ENCODE measurements at places on chromosomes 2 and 18. TPM values are rescaled to one million over a fixed set of nuclear protein-coding genes. Genes with fewer than 3 reads are reported as not detected.
A peak's percentile ranks its signal among the peaks of the same experiment; 100 is the strongest.

SERPINB3 gene
- total RNA-seq, result not detected

CPO gene
- not detected for total RNA-seq

ADGRF3 gene
- total RNA-seq, result 2.8 TPM

ACYP2 gene
- 9.0 TPM for total RNA-seq

SIX2 gene
- not detected for total RNA-seq

MYCN gene
- total RNA-seq, result not detected

IL1A gene
- 6.1 TPM for total RNA-seq

PSMA8 gene
- not detected for total RNA-seq

PLGLB2 gene
- not detected for total RNA-seq

TPO gene
- not detected for total RNA-seq

GCA gene
- 26.7 TPM for total RNA-seq

DNA sequence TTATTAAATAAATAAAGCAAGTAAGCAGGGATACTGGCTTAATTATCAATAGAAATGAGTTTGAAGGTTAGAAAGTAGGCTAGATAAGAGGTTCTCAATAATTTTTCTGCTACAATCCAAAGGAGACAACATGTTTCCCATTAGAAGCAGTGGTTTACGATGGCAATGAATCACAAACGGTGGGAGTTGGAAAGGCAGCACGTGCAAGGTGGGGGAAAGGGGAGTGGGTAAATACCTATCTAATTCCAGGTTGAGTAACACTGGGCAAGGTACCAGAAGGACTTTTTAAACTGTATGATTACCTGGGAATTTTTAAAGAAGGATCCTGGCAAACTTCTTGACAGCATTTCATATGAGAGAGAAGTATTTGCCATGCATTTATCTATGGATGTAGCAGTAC, 289.9 kb downstream of the NBAS start:
- no peak for DNase-seq

- no peak for DNase-seq
These were observed 48.4 kb downstream of the BOLA3 start for GRCh38 chr2:74099271-74099670.

GRCh38 chr2:46967990-46968647, 52.5 kb upstream of the MCFD2 start:
- DNase-seq, result no peak

GRCh38 chr2:1603059-1603458, 141.3 kb downstream of the PXDN start:
- no peak for DNase-seq

DNA sequence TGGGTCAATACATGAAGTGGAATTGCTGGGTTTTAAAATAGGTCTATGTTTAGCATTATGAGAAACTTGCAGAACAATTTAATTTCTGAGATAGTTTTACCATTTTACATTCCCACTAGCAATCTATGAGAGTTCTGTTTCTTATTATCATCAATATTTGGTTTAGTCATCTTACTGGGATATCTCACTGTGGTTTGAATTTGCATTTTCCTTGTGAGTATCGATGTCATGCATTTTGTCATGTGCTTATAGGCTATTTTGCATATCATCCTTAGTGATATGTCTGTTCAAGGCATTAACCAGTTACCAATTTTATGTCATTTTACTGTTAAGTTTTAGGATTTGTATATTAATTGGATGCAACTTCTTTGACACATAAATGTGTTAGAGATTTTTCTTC, 204.4 kb downstream of the MCFD2 start:
- no peak for DNase-seq

GRCh38 chr18:26909599-26910290, 44.2 kb upstream of the AQP4 start:
- DNase-seq, result no peak

DNA sequence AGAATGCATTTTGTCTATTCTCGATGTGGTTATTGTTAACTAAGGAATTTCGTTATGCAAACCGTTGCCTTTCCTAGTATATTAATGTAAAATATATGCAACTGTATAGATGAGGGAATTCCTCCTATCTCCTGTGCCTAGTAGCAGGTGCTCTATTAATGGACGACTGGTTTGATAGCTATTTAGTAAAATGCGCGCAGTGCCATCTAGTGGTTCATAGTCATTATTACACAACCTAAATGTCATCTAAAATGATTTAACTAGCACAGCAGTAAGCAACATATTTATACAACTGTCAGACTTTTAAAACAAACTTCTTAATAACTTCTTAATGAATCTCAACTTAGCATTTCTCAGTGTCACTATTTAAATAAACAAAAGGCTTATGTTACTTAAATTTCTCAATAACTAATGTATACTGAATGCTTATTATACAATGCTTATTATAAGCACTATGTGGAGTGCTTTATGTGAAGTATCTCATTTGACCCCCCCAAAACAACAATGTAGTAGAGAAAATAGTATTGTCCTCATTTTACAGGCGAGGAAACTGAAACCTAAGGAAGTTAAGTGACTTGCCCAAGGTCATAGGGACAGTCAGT, 77.9 kb downstream of the DTNA start:
- DNase-seq, result peak; percentile 11

GRCh38 chr2:71864085-71864484, 283.6 kb downstream of the CYP26B1 start:
- DNase-seq, result no peak

- no peak for DNase-seq
These were observed 4.4 kb downstream of the CCDC88A start for GRCh38 chr2:55415300-55415699.

DNA sequence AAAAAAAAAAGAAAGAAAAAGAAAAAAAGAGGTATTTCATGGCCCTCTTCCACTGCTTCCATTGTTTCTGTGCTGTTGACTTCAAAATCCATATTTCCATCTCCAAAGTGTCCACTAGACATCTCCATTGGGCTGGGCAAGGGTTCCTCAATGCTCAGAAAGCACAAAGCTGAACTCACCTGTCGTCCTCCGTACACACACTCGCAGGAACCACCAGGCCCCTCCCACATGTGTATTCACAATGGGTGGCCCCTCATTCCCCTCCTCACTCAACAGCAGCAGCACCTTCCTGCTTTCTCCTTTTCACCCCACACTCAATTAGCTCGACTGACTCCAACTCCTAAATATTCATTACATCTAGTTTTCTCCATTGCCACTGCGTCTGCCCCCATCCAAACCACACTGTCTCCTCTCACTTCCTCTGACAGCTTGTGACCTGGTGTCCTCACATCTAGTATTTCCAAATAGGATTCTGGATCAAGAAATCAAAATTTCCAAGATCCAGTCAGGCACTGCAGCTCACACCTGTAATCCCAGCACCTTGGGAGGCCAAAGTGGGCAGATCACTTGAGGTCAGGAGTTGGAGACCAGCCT, 25.2 kb downstream of the OSBPL1A start:
- no peak for DNase-seq

DNA sequence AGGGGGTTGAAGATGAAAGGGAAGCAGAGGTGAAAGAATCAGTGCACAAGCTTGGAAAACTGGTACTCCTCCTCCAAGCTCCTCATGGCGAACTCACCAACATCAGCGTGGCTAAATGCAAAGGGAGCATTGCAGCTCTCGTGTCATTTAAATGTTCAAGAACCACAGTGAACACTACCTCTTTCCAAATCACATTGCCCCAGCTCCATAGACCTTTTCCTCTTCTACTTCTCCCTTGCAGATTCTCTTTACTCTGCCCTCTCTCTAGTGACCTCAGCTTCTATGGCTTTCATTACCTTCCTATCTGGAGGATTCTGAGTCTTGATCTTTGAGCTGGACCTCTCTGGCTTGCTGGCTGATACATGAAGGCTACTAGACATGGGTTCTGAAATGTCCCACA, 14.3 kb downstream of the EPB41L3 start:
- no peak for DNase-seq

- DNase-seq, result no peak
These were observed 244.7 kb downstream of the HNMT start for GRCh38 chr2:138209009-138209408.

DNA sequence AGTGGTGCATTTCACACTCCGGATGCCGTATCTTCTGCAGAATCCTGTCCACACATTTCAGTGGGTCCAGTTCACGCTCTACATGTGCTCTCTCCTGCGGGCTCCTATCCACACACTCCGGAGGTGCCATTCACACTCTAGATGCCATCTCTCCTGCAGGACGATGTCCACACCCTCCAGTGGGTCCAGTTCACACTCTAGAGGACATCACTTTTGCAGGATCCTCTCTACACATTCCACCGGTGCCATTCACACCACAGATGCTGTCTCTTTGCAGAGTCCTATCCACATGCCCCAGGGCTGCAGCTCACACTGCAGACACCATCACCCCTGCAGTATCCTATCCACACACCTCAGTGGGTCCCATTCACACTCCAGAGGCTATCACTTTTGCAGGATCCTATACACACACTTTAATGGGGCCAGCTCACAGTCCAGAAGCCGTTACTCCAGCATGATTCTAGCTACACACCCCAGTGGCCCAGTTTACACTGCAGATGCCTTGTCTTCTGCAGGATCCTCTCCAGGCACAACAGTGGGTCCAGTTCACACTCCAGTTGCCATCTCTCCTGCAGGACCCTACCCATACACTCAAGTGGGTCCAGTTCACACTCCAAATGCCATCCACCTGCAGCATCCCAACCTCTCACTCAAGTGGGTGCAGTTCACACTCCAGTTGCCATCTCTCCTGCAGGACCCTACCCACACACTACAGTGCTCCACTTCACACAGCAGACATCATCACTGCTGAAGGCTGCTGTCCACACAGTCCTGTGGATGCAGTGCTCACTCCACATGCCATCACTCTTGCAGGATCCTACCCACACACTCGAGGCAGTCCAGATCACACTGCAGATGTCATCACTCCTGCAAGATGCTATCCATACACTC, 2.1 kb upstream of the PXDN start:
- no peak for DNase-seq

DNA sequence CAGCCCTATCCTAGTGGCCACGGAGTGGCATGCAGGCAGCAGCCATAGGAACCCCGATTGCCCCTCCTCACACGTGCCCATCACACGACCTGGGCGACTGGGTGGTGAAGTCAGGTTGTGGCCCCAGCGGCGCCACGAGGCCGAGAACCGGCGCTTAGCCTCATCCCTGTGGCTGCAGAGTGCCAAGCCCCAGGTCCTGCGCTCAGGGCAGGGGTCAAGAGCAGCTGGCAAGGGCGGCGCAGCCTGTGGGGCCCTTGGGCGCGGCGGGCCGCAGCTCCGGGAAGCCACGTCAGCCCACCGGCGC, 73.3 kb downstream of the RPIA start:
- DNase-seq, result no peak

DNA sequence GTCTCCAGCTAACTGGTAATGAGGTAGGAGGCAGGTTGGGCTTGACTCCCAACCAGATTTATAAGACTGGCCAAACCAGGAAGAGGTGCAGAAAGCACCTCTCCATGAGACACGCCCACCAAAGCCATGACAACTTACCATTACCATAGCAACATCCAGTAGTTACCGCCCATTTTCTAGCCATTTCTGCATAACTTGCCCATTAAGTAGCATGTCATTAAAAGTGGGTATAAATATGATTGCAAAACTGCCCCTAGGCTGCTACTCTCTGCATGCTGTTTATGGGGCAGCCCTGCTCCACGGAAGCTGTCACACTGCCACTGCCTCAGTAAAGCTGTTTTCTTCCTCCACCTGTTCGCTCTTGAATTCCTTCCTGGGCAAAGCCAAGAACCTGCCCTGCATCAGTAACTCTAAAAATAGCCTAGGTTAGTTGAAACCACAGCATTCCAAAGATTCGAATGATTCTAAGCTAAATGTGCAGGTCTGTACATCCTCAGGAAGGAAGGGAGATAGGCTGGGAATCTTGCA, 131.9 kb downstream of the ATL2 start:
- no peak for DNase-seq
